ENCODE measurements at places on chromosomes 2 and 18.

GRCh38 chr2:33528441-33528950 is 52.0 kb downstream of the RASGRP3 start:
- no peak for DNase-seq

DNA sequence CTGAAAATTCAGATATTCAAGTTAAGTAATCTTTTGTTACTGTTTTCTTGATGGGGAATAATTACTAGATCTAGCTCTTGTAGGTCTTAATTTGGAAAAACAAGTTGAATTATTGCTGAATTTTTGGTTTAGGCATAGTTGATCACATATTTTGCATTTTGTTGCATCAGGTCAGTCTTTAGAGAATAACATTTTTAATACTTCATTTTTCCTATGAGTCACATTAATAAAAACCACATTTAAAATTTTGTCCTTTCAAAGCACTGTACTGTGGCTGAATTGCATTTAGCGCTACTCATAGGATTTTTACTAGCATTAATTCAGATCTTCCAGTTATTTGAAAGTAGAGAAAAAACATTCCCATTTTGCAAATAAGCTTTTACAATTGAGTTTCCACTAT is 23.2 kb downstream of the MAP4K4 start:
- no peak for DNase-seq

DNA sequence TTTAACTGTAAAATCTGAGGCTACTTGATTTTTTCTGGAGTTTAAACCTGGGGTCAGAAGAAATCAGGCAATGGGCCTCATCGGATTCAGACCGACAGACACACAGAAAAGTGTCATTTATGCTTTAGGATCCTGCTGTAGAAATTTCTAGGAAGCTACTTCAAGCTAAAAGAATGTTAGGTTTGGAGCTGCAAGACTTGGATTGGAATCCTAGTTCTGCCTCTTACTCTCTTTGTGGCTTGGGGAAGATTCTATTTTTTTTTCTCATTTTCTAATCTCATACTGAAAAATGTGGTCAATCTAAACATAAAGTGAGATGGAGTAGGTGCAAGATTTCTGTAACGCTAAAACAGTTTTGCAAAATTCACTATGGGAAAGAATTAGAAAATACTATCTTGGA is 48.8 kb upstream of the KCNE4 start:
- DNase-seq: no peak

GRCh38 chr2:186486651-186487647 is 889 bp downstream of the ZC3H15 start:
- no peak for DNase-seq

DNA sequence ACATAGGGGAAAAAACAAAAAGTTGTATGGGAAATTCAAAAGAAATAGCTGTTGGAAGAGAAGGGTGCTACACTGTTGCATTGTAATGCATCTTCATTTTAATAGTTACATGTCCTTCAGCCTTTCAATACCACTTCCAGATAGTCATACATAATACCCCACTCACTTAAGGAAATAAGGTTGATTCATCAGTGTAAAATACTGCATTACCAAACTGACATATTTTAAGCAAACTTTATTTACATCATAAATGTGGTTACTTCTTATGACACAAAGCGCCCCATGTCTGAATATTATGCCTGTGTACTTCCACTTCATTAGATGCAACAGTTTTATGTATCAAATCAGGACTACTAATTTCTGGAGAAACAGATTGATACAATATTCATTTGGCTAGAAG is 4.5 kb downstream of the RBMS1 start:
- no peak for DNase-seq

DNA sequence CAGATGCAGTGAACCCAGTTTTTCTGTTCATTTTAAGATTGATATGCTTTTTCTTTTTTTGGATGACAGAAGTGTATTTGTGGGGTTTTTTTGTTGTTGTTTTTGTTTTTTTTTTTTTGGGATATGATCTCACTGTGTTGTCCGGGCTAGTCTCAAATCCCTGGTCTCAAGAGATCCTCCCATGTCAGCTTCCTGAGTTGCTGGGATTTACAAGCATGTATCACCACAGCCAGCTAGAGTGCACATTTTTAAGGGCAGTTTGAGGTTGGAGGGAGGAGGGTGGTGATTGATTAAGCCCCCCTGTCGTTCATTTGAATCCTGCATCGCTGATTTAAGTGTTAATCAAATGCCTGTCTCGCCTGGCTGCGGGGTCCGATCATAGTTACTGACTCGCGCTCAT is 189.1 kb downstream of the GBX2 start:
- no peak for DNase-seq

DNA sequence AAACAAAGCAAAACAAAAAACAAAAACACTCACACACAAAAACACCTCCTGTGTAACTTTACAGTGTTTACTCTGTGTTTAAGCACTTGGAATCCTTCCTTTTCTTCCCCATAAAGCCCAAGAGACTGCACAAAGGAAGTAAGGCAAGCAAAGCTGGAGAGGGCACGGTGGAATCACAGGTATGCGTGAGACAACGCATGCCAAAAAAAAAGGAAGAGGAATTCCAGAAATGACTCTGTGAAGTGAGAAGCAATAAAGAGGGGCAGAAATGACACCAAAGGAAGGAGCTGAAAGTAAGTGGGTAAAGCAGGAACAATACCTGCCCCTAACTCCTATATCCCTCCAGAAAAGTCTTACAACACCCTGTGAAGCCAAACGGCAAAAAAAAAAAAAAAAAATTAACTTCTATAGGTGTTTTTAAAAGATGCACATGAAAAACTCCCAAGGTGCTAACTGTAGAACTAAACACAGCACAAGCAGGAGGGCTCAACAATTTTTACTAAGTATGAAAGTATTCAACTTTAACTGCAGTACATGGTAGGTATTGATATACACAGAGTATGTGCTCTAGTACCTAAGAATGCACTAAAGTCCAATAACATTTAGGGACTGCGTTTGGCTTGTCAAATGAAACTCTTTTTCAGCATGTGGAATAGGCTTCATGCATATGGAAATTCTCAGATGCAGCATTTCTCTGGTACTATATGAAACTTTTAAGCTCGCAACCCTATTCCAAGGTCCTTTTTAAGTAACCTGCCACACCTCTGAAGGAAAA is 9.1 kb downstream of the RND3 start:
- DNase-seq: no peak

GRCh38 chr18:62981566-62981965 is 266.2 kb downstream of the PHLPP1 start:
- no peak for DNase-seq

DNA sequence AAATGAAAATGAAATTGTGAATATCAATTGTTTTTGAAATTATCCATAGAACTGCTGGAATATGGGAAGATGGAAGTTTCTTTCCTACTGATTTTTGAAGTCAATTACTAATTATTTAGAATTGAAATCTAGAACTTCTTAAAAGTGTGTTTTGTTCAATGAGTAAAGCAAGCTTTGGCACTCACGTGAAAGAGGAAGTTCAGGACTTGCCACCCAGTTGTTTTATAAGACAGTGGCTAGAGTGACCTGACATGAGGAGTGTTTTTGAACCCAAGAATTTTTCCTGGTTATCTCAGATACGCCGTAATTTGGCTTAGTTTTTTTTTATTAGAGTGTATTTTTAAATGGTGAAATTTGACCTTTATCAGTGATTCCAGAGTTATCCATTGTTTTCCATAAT is 3.5 kb downstream of the MXD1 start:
- no peak for DNase-seq

DNA sequence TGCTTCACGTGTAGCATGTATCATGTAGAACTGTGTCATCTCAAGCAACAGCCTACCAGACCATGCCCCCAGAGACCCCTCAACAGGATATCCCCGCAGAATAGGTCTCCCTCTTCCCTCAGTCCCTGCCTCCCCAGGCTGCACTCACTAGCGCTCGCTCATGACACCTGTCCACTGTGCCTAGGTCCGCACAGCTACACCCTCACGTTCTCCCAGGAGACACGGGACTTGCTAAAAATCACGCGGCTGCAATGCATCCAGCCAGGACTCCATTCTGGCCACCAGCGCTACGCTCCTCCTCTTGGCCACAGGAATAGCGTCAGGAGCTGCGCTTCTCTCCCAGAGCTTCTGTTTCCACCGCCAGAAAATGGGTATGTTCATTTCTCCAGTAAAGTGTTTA is 2.5 kb downstream of the PXDN start:
- no peak for DNase-seq

- no peak for DNase-seq
These were observed 2.2 kb upstream of the KCNH7 start for GRCh38 chr2:162840598-162841246.

DNA sequence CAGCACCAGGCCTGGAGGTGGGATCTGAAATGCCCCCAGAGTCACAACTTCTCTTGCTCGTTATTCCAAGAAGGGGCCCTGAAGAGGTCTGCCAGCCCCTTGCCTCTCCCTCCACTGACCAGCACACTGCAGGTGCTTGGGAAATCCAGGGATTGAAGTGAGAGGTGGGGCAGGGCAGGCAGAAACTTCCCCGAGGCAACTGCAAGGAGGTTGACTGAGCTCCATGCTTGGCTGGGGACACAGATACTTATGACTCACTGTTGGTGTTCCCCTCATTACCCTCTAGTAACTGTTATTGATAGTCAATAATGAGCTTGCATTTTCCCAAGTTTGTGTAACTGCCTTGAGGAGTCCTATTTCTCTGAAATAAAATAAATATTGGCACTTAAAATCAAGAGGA is 47.5 kb downstream of the MARCO start:
- no peak for DNase-seq

- DNase-seq: no peak
These were observed 279.0 kb upstream of the NRP2 start for GRCh38 chr2:205403244-205403825.

DNA sequence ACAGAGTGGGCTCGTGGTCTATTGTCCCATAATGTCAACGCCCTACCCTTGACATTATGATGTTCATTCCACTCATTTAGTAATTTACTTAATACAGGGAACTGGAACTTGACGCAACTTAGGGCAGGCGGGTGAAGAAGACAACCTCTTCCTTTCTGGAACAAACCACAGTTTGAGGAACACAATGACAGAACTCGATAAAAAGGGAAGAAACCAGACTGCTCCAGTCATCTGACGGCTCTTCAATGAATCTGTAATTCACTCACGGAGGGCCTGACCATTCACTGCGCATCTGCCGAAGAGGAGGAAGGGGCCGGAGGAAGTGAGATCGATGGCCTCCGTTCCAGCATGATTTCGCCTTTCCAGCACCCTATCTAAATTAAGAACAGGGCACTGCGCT is 83.2 kb downstream of the BCL2 start:
- DNase-seq: no peak

GRCh38 chr2:226169751-226170581 is 629.7 kb downstream of the IRS1 start:
- DNase-seq: no peak

DNA sequence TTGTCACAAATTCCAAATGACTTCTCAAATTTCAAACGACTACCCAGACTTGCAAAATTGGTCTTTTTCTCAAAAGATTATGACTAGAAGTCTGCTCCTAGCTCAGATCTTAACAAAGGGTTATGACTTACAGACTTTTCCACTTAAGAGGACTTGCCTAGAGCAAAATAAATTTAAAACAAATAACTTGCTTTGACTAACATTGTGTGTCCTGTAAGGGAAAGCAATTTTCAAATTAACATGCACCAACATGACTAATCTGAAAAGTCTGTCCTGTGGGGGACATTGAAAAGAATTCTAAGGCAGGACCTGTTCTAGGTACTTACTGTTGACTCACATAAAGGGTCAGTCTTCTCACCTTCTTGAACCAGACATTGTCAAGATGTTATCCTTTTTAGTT is 53.5 kb upstream of the TMEM200C start:
- DNase-seq: no peak

DNA sequence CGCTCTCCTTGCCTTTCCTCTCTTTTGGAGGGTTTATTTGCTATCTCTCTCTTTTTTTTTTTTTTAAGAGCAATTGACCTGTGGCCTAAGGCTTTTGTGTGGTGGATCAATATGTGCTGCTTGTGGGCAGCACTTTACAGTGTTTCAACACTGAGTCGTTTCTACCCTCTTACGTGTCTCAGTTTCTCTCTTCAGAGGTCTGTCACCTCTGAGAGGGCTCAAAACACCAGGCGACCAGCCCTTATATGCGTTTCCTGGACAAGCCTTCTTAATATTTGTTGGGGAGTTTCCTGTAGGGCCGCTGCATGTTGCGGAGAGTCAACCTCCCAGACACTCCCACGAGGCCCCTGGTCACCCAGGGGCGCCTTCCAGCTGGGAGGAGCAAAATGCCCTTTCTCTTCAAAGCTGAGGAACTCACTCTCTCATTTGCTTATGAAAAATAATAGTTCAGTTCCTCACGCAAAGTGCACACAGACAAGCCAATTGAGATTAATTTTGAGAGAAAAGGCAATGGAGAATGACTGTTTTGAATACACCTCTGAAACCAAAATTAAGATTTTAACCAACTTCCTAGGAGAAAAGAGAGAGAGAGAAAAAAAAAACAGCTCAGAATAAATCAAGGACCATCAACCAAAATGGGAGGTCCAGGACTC is 96.3 kb upstream of the B3GNT2 start:
- no peak for DNase-seq

DNA sequence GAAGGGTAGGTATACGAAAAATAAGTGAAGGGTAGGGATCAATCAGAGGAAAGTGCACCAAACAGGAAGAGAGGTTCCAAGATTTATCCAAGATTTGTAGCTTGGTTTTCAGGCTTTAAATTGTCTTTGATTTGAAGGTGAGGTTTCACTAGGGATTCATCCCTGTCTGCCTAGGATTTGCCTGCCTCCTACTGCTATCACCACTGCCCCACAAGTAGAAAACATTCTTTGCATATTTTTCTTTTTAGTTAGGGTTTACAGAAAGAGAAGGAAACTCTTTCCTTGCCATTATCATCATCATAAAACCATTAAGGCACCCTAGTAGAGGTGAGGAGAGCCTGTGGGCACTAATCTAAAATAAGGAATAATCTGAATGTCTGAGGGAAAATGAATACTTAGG is 45.8 kb upstream of the TANC1 start:
- no peak for DNase-seq

DNA sequence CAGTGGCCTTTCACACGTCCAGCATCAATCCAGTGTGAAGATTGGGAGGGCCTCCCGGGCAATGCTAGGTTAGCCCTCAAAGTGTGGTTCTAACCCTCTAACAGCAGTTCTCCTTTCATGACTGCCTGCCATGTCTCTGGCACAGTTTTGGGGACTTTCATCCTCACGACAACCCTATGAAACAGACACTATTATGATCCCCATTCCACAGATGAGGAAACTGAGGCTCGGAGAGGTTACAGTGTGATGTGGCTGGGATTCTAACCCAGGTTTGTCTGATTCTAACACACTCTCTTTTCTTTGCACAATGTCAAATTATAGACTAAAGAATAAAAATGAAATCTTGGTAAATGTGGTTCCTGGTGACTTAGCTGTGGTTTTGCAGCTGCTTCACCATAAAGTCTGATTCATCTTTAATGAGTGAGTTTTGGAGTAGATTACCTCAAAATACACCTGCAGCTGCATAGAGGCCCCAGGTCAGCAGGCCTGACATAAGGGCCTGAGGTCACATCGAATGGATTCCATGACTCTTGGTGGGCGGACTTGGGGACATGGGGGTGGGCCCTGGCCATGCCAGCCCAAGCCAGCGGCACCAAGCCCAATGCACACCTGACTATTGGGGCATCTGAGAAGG is 214.4 kb downstream of the GLI2 start:
- no peak for DNase-seq
